ENCODE measurements at places on chromosomes 4 and X. TPM values are rescaled to one million over a fixed set of nuclear protein-coding genes. Genes with fewer than 3 reads are reported as not detected.

- no peak for DNase-seq
Observed at GRCh38 chr4:181030961-181031360, 1212.2 kb upstream of the TENM3 start.

- DNase-seq, result no peak
Observed at GRCh38 chr4:120589787-120590186, 332.7 kb downstream of the PRDM5 start.

Gene CABS1
- not detected for total RNA-seq

GRCh38 chrX:37075892-37076595, 67.9 kb downstream of the FAM47C start:
- no peak for DNase-seq

GRCh38 chr4:113142351-113142750, 92.9 kb downstream of the ANK2 start:
- DNase-seq, result no peak

Gene DCHS2
- total RNA-seq, result 2.8 TPM

Gene TMSB15A
- total RNA-seq, result 1.4 TPM

Gene MAGEA3
- total RNA-seq, result not detected

- no peak for DNase-seq
Observed at GRCh38 chr4:156111686-156112085, 158.0 kb upstream of the CTSO start.

DNA sequence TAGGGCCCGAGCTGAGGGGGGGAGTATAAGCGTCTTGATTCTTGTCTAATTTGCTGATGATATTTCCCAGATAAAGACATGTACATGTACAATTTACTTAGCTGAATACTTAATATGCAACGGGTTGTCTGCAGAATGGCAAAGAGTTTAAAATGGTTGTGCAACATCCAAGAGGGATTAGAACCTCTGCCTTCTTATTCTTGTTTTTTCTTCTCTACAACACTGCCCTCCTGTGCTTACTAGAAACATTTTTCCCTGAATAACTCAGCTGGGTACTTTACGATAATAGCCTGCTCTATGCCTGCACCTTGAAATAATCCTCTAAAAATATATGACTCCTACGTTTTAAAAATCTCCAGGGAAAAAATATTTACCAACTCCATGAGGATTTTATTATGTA, 41.8 kb downstream of the INTS12 start:
- no peak for DNase-seq

DNA sequence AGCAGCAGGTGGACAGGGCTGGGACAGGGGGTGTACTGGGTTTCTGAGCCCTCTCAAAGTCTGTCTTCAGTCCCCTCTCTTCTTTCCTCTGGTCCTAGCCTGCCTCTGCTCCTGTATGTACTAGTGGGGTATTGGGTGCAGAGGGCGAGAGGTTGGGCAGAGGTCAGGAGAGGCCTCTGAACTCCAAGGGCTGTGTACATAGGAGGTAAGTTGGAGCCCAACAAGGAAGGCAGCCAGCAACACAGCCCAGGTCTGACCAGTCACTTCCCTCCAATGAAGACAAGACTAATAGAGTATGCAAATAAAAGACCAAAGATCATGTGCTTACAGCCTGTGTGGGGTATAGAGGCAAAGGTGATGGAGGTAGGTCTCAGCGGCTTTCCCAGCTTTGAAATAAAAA, at the start of gene PFKFB1:
PFKFB1 (minus strand) TSS at position 90 of the 400 bp plus-strand sequence. CDS start 181 bp downstream, outside the sequence.
- no peak for DNase-seq

DNA sequence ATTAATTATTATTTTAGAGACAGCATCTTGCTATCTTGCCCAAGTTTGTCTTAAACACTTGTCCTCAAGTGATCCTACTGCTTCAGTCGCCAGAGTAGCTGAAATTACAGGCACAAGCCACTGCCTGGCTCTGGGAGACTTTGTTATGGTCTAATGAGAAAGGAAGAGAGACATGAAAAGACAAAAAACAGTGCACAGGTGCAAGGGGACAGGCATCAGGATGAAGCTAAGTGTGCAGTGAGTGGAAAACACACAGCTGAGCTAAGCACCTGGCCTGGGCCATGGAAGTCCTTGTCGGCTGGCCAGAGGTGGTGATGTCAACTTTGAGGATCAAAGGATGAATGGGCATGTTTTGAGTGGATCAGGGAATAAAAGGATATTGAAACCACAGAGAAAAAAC, 102.7 kb downstream of the HS3ST1 start:
- DNase-seq, result no peak

Gene ESX1
- not detected for total RNA-seq

DNA sequence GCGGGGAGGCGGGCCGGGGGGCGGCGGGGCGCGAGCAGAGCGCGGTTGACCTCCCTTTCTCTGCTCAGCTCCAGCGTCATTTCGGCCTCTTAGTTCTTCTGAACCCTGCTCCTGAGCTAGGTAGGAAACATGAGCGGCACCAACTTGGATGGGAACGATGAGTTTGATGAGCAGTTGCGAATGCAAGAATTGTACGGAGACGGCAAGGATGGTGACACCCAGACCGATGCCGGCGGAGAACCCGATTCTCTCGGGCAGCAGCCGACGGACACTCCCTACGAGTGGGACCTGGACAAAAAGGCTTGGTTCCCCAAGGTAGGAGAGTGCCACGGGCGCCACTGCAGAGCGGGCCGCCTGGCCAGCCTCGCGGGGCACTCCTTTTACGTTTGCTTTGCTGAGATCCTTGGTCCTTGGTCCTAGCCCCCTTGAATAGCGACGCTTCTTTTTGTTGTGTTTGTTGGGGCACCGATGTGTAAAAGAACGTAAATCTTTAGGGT, at the start of gene HTATSF1:
HTATSF1 (plus strand) TSS at position 37 of the 497 bp plus-strand sequence; CDS start at position 130, 93 bp downstream.
- DNase-seq, result no peak

Gene IL3RA
- total RNA-seq, result 2.9 TPM

Gene S100G
- not detected for total RNA-seq

DNA sequence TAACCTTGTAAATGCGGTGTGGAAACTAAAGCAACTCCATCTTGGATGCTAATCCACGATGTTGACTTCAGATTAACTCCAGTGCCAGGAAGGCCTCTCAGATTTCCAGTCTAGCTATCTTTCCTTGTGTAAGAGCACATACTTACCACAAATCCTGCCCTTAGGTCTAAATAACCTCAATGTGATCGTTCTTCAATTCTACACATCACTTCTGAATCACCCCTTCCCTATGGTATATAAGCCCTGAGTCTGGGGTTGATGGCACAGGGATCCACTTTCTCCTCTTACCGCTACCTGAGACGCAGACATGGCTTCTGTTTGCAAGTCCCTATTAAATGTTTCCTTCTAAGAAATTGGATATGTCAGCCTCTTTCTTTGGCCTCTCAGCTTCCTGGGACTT, 17.5 kb upstream of the ZNF41 start:
- no peak for DNase-seq

GRCh38 chr4:123804196-123804721, 407.7 kb downstream of the SPRY1 start:
- no peak for DNase-seq

DNA sequence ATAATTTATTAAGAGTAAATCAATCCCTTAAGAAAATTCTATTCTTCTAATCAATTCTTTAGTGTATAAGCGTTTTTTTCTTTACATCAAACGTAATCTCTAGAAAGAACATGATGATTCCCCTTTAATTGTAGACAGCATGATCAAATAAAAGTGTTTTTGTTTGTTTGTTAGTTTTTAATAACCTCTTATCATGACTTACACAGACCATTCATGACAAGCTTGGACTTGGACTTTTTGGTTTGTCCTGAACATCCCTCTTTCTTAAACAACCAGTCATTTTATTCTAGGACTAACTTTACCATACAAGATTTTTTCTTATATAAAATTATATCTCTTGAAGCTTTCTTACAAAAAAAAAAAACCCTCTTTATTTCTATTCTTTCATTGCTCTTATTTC, 344.6 kb upstream of the SPOCK3 start:
- DNase-seq, result no peak

Gene ODAPH
- not detected for total RNA-seq

Gene GABRQ
- total RNA-seq, result not detected

DNA sequence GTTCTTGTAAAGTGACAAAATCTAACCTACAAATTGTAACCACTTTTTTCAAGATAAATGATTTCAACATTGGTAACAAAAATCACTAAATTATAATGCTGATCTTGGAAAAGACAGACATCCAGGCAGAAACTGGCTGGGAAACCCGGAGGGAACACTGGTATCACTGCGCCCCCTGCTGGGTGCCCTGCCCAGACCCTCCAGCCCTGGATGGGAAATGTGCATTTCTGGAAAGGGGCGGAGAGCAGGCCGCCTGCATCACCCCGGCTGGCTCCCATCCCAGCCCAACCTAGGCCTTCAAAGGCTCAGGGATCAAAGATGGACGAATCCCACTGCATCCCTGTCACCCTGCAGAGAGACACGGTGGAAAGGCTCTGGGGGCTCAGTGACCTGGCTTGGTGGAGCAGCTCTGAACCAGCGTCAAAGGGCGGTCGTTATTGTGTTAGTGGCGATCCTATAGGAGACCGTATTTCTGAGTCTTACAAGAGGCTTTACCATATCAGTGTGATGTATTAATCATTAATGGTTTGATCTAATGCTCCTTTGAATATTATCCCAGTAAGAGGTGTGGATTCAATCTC, 37.3 kb downstream of the ACOX3 start:
- DNase-seq, result peak; percentile 66

DNA sequence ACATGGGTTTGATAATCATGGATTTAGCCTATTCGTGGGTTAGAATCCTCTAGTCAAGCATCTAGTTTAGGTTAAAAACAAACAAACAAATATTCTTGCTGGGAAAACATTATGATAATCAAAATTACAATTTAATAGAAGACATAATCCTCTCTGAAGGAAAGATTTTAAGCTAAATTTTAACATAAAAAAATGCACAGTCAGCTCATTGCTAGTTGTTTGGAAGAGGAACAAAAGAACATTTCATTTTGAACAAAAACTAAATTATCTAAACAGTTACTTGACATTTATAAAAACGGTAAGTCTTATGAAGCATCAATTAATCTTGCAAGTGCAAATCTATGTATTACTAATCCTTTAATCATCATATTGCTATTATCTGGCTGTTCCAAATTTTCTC, 18.2 kb upstream of the AGA start:
- DNase-seq, result no peak

Gene NPNT
- total RNA-seq, result 26.8 TPM

DNA sequence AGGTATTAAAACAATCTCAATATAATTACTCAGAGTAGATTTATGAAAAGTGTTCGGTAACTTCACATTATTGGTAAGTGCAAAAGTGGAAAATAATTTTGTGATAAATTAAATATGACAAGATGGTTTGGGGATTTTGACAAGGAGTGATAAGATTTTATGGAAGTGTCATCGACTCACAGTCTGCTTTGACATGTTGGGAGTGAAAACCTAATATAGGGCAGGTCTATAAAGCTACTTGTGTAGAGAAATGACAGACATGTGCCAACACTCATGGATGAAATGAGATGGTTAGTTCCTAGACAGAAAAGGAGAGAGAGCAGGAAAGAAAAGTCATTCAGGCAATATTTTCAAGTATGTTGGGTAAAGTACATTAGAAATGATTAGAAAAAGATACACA, 456.8 kb downstream of the TRAM1L1 start:
- DNase-seq, result no peak

GRCh38 chr4:7207628-7208231, 15.4 kb downstream of the SORCS2 start:
- DNase-seq, result no peak

DNA sequence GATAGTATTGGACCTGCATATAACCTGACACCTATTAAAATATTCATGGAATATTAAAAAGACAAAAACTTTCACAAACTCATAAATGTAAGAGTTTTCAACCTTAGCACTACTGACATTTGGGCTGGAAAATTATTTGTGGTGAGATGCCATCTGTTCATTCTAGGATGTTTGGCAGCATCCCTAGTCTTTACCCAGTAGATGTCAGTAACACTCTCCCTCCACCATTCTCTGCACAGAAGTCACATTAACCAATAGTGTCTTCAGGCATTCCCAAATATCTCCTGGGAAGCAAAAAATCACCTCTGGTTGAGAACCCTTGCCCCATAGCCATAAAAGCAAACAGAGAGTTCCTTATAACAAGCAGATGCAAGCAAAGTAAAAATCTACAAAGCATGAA, 41.4 kb upstream of the NDST4 start:
- no peak for DNase-seq

Gene KDR
- 64.2 TPM for total RNA-seq

Gene LRAT
- 4.5 TPM for total RNA-seq

Gene PDGFRA
- 154 TPM for total RNA-seq

- no peak for DNase-seq
Observed at GRCh38 chr4:8938137-8938536, 66.5 kb upstream of the HMX1 start.

DNA sequence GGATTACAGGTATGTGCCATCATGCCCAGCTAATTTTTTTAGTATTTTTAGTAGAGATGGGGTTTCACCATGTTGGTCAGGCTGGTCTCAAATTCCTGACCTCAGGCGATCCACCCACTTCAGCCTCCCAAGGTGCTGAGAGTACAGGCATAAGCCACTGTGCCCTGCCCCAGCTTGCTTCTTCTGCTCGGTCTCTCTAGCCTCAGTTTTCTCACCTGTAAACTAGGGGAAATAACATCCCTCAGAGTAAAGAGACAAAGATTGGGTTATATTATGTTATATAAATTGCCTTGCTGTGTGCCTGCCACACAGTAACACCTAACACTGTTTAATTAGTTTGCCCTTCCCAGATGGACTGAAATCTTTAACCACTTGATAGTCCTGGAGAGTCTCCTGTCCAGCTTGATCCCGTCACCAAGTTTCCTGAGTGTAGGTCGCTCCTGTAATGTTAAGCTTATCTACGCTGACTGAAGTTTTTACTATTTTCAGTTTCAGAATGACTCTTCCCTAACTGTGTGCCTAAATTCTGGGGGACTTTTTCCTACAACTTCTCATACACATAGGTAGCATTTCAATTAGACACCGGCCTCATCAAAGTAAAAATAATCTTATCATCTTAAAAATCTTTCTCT, 412.7 kb upstream of the TENM3 start:
- DNase-seq, result no peak

- no peak for DNase-seq
Observed at GRCh38 chrX:129655547-129656249, 942 bp upstream of the APLN start.

GRCh38 chr4:150323406-150324325, 245.4 kb downstream of the DCLK2 start:
- no peak for DNase-seq

DNA sequence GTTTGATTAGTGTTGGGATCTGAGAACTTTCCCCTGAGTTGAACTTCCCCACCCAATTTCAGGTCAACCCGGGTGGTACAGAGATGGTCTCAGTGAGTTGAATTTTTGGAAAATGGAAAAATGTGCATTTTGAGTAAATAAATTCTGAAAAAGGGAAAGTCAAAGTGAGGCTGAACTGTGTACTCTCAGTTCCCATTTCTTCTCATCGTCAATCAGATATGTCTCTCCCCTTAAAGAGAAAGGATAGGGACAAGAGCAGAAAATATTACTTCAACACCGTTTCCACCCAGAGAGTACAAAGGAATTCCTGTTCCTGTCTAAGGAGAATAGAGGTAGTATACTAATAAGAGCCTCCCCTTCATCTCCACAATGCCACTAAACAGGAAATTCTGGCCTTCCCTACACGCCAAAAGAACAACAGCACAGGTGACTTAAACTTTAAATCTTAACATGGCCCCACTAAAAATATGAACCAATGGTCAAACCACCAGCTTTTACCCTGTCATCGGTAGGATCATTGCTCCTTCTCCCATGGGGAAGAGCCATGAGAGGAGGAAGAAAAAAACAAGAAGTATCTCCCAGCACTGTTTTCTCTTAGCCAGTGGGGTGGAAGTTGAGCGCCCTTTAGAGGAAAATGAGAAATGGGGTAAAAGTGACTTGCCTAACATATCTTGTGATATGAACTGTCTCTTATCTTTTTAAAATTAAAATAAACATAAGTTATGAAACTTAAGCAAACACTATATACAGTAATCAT, 30.3 kb downstream of the BMP3 start:
- DNase-seq, result no peak

Gene GUCY1A1
- 8.2 TPM for total RNA-seq

GRCh38 chr4:128256539-128256938, 31.1 kb downstream of the PGRMC2 start:
- no peak for DNase-seq
